HT-29 (cell line): ENCODE measurements at places on chromosomes 6 and 20. TPM values are rescaled to one million over a fixed set of nuclear protein-coding genes. Genes with fewer than 3 reads are reported as not detected.

The ZC2HC1B gene
- total RNA-seq = not detected in 2 replicates

The ZNF337 gene
- total RNA-seq = 5.8 and 7.2 TPM in 2 replicates

The RIMS4 gene
- not detected in 2 replicates for total RNA-seq

The MLN gene
- not detected in 2 replicates for total RNA-seq

The MICA gene
- total RNA-seq = 36.1 and 39.2 TPM in 2 replicates

The AFDN gene
- 79.8 and 86.5 TPM in 2 replicates for total RNA-seq

The PSORS1C2 gene
- total RNA-seq = not detected in 2 replicates

The KHDC1L gene
- total RNA-seq = not detected in 2 replicates
